ENCODE measurements at places on chromosomes 16 and 17.

- no peak for DNase-seq
Observed at GRCh38 chr17:55340176-55340575, 75.4 kb downstream of the HLF start.

DNA sequence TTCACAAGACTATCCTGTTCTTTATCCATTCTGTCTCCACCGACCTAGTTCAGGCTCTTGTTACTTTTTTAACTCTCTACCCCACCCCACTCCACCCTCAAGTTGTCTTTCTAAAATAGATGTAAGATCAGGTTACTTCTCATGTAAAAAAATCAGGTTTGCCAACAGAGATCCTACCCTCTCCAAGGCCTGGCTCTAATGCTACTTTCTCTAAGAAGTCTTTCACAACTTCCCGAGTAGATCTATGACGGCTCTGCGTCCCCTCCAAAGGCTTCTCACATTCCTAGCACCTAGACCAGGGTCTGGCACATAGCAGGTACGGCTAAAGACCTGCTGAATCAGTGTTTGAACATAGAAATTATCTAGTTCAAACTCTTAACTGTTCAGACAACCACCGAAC, 14.1 kb upstream of the ITGAE start:
- no peak for DNase-seq

- no peak for DNase-seq
Observed at GRCh38 chr17:38326996-38327792, 16.6 kb downstream of the GPR179 start.

- DNase-seq: no peak
Observed at GRCh38 chr16:62709794-62710193, 673.6 kb upstream of the CDH8 start.

DNA sequence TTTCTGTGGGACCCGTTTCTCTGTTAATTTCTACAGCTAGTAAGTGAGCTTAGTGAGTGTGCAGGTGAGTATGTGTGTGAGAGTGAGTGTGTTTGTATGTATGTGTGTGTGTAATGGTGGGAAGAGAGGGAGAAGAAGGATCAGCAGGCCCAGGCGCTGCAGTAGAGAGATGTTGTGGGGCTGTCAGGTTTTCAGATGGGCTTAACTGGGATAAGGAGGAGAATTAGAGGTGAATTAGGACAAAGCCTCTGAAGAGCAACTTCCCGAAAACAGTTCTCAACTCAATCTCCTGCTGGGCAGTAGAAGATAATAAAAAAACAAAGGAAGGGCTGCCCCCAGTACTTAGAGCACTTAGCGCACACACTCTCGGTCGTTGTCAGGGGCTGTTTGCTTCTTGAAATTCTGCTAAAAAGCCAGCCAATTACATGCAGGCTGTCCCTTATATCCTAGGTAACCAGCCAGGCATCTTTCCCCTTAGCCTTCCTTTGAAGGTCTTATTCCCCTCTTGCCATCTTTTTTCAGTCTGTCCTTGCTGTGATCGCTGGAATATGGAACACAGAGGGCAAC, 63.4 kb downstream of the CLEC16A start:
- no peak for DNase-seq

DNA sequence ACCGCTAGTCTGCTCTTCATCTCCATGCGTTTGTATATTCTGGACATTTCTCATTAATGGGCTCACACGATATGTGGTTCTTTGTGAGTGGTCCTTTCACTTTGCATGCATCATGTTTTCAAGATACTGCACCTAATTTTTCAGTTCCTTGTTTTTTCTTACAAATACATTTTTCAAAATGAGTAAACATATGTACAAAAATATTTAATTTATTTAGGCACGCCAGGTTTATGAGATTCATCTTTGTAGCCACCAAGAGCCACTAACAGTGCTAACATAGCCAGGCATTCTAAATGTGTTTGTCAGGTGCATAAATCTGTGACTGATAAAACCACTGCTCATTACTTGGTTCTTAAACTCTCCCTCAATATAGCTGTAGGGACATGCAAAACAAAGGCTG, 375.3 kb downstream of the WWOX start:
- DNase-seq: no peak

DNA sequence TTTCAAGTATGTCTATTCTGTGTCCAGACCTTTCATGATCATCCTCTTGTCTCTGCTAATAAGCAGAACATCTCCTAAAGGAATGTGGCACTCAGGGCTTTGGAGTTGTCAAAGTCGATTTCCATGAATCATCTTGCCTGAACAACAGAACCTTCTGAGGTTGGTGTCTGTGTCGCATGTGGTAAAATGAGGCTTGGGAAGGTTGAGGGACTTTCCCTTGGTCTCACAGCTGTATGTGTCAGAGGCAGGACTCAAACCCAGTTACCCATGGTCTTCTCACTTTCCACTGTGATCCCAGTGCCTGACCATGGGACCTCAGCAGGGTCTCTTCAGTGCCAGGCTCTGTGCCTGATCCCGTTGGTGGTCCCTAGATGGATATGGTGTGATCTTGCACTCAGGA, 4.2 kb upstream of the GPRC5B start:
- no peak for DNase-seq

Data from stimulated activated CD8-positive, alpha-beta memory T cell treated with anti-CD3 and anti-CD28 coated beads, Interleukin-4, amount 100 ng/mL, for 1 hour (primary cell).